Endothelial cell of umbilical vein (primary cell): ENCODE measurements at places on chromosomes 13 and 19. TPM values are rescaled to one million over a fixed set of nuclear protein-coding genes. Genes with fewer than 3 reads are reported as not detected.
A peak's percentile ranks its signal among the peaks of the same experiment; 100 is the strongest.

Gene F10
- not detected in 2 replicates for total RNA-seq

Gene CYP2F1
- total RNA-seq = not detected in 2 replicates

Gene ANKRD24
- total RNA-seq = 0.18 and 0.27 TPM in 2 replicates

Gene ALG5
- 29.3 and 31.3 TPM in 2 replicates for total RNA-seq

Gene SLC1A6
- not detected in 2 replicates for total RNA-seq

Gene CRB3
- total RNA-seq = not detected in 2 replicates

Gene RASAL3
- total RNA-seq = 4.1 and 4.3 TPM in 2 replicates

- peaks cover 9% of the 10 kb centered on the region for H3K4me1 ChIP-seq
- no peak overlapping the region for H3K4me3 ChIP-seq
These were observed 607 bp upstream of the SYNE4 start for GRCh38 chr19:36009220-36009619.

DNA sequence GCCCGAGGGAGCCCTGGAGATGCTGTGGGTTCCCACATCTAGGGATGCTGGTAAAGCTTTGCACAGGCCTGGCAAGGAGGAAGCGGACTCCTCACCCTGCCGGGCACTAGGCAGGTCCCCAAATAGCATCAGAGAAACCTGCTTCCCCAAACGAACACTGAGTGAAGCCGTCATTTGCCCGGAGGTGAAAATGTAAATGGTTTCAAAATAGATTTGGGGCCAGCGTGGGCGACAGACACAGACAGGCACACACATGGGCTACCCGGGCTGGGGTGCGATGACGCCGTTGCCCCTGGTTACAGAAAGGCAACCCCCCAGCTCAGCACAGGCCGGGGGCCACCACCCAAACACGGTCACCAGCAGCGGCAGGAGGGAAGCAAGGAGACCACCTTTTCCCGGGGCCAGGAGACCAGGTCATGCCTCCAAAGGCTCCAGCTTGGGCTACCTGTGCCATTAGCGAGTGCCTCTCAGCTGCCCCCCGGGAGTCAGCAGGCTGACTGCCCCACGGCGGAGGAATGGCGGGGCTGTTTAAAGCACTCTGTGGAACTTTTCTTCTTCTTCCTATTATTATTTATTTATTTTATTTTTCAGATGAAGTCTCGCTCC is 47.5 kb upstream of the NDUFS7 start:
- no peaks in the 10 kb centered on the region for H3K27me3 ChIP-seq
- H3K4me3 ChIP-seq = no peak overlapping the region
- H3K4me1 ChIP-seq = no peaks in the 10 kb centered on the region
- no peaks in the 10 kb centered on the region for H3K36me3 ChIP-seq
- H3K27ac ChIP-seq = no peak overlapping the region
- no peak for DNase-seq

GRCh38 chr19:40614622-40615411 is 13.6 kb downstream of the LTBP4 start:
- no peaks in the 10 kb centered on the region for H3K36me3 ChIP-seq
- DNase-seq = peak; percentile 78
- H3K27me3 ChIP-seq = no peaks in the 10 kb centered on the region
- peak overlapping the region; percentile 83 for H3K27ac ChIP-seq
- peaks cover 19% of the 10 kb centered on the region for H3K4me1 ChIP-seq

GRCh38 chr19:16367261-16367683 is 42.6 kb downstream of the KLF2 start:
- H3K36me3 ChIP-seq = no peaks in the 10 kb centered on the region
- no peaks in the 10 kb centered on the region for H3K27me3 ChIP-seq
- no peak overlapping the region for H3K27ac ChIP-seq
- no peaks in the 10 kb centered on the region for H3K4me1 ChIP-seq

GRCh38 chr13:22062478-22063205 is 391.8 kb downstream of the FGF9 start:
- no peak overlapping the region for H3K27ac ChIP-seq
- no peak overlapping the region for H3K4me3 ChIP-seq
- no peaks in the 10 kb centered on the region for H3K27me3 ChIP-seq
- DNase-seq = no peak
- no peaks in the 10 kb centered on the region for H3K36me3 ChIP-seq

GRCh38 chr19:34938886-34939285 is 12.2 kb downstream of the ZNF30 start:
- H3K4me1 ChIP-seq = no peaks in the 10 kb centered on the region
- no peaks in the 10 kb centered on the region for H3K27me3 ChIP-seq
- H3K36me3 ChIP-seq = no peaks in the 10 kb centered on the region
- no peak for DNase-seq
- no peak overlapping the region for H3K4me3 ChIP-seq

- H3K4me1 ChIP-seq = peaks cover 12% of the 10 kb centered on the region
- no peak overlapping the region for H3K27ac ChIP-seq
- H3K27me3 ChIP-seq = no peaks in the 10 kb centered on the region
- H3K4me3 ChIP-seq = no peak overlapping the region
- DNase-seq = peak; percentile 66
- H3K36me3 ChIP-seq = no peaks in the 10 kb centered on the region
These were observed 271.4 kb downstream of the NALCN start for GRCh38 chr13:101144808-101145419.

GRCh38 chr13:36282821-36283432 is 14.7 kb downstream of the CCDC169 start:
- H3K4me3 ChIP-seq = no peak overlapping the region
- no peaks in the 10 kb centered on the region for H3K4me1 ChIP-seq
- no peaks in the 10 kb centered on the region for H3K27me3 ChIP-seq

- no peaks in the 10 kb centered on the region for H3K27me3 ChIP-seq
- peaks cover 8% of the 10 kb centered on the region for H3K4me1 ChIP-seq
- H3K36me3 ChIP-seq = no peaks in the 10 kb centered on the region
- H3K4me3 ChIP-seq = no peak overlapping the region
- H3K27ac ChIP-seq = no peak overlapping the region
These were observed 223.0 kb downstream of the DNAJC15 start for GRCh38 chr13:43246382-43246781.

GRCh38 chr19:708154-709143 is at the start of gene PALM:
Gene PALM (plus strand): TSS chr19:708935. CDS start chr19:709147, 212 bp downstream.
- peaks cover 3% of the 10 kb centered on the region for H3K4me1 ChIP-seq
- no peaks in the 10 kb centered on the region for H3K27me3 ChIP-seq
- H3K27ac ChIP-seq = no peak within 1 kb of the TSS
- no peaks in the 10 kb centered on the region for H3K36me3 ChIP-seq

DNA sequence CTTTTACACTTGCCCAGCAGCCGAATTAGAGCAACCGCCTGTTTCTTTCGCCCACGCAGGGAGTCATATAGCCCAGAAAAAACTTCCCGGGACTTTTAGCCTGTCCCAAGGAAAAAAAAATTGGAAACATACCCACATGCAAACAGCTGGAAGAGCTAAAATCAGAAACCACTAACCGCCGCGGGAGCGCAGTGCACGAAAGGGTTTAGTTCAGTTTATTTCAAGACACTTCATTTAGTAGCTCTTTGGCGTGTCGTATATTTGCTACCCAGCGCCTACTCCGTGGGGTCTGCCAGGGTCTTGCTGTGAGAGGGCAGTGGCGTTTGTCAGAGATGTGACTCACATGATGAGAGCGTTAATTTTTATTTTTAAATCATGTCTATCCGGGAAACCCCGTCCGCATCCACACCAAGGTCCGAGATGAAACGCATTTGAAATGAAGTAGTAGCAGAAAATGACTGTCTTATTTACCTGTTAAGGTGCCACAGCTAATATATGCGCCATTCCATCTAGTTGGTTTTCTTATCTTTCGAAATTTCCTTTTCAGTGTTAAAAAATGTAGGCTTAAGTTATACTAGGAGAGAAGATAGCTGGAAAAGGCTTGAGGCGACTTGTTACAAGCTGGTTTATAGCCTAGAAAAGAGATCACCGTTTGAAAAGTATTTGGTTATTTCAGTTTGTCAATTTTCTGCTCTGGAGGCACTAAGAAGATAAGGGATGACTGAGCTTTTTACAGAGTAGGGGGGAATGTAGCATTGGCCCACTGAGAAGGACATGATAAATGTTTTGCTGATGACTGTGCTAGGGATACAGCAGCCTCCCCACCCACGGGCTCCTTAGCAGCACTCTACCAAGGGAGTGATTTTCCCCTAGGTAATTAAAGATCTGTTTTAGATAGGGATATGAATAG is 1.7 kb downstream of the KLF5 start:
- peak overlapping the region; percentile 42 for H3K4me3 ChIP-seq
- no peaks in the 10 kb centered on the region for H3K27me3 ChIP-seq
- no peak overlapping the region for H3K27ac ChIP-seq
- DNase-seq = peak; percentile 24

- no peaks in the 10 kb centered on the region for H3K27me3 ChIP-seq
- no peaks in the 10 kb centered on the region for H3K36me3 ChIP-seq
- DNase-seq = no peak
- no peak overlapping the region for H3K27ac ChIP-seq
- H3K4me1 ChIP-seq = peaks cover 7% of the 10 kb centered on the region
These were observed 325.4 kb downstream of the FOXO1 start for GRCh38 chr13:40341096-40341471.

DNA sequence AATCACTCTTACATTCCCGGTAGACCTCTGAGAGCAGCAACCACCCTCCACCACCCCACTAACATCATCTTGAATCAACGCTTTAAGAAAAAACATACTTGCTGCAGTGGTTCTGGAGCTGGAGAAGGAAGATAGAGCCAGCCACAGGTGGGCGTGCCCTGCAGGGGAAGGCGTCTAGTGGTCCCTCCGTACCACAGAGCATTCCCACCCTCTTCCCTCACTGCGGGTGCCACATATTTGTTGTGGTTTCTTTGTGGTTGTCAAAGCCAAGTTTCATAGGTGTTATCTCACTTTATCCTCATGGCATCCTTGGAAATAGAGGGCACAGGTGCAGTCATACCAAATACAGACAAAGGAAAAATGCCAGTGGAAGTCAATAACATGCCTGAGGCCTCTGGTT is 22.2 kb downstream of the COL4A2 start:
- H3K4me3 ChIP-seq = no peak overlapping the region
- peaks cover 11% of the 10 kb centered on the region for H3K4me1 ChIP-seq
- H3K27ac ChIP-seq = no peak overlapping the region

- DNase-seq = no peak
- no peak overlapping the region for H3K4me3 ChIP-seq
- no peaks in the 10 kb centered on the region for H3K4me1 ChIP-seq
- H3K27me3 ChIP-seq = no peaks in the 10 kb centered on the region
These were observed 8.0 kb upstream of the MYO1F start for GRCh38 chr19:8584965-8585893.

GRCh38 chr13:111424134-111424533 is 103.7 kb downstream of the TEX29 start:
- H3K4me1 ChIP-seq = no peaks in the 10 kb centered on the region
- H3K4me3 ChIP-seq = no peak overlapping the region
- H3K27ac ChIP-seq = no peak overlapping the region
- H3K27me3 ChIP-seq = no peaks in the 10 kb centered on the region

GRCh38 chr19:51076631-51077213 is 6.0 kb downstream of the KLK14 start:
- no peaks in the 10 kb centered on the region for H3K4me1 ChIP-seq
- no peak overlapping the region for H3K27ac ChIP-seq
- no peaks in the 10 kb centered on the region for H3K36me3 ChIP-seq
- H3K4me3 ChIP-seq = no peak overlapping the region
- no peaks in the 10 kb centered on the region for H3K27me3 ChIP-seq
- DNase-seq = no peak

DNA sequence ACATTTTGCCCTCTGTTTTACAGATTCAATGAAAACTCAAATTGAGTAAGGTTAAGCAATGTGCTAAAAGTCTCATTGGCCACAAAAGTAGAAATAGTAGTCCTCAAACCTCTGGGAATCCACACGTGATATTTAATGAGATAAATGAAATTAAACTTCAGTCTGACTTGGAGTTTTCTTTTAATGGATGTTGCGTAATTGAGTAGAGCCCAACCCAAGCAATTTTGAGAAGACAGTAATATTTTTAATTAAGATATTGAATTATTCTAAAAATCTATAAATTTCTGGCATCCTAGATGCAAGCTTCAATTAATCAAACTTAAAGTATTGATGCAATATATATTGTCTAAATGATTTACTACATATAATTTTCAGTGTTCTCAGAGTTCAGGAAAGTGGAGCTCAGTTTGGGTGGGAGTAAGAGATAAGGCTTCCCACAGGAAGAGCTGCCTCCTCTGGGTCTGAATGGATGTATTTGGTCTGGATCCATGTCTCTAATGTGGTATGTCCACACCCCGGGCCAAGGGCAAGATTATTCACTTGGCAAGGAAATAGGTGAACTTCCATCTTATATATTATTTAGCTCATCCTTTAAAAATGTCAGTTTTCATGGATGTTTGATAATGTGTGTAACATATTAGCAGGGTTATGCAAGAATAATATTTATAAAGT is 6.9 kb downstream of the MBNL2 start:
- H3K27me3 ChIP-seq = no peaks in the 10 kb centered on the region
- DNase-seq = peak; percentile 48
- peaks cover 58% of the 10 kb centered on the region for H3K4me1 ChIP-seq
- H3K36me3 ChIP-seq = peaks cover 2% of the 10 kb centered on the region
- H3K27ac ChIP-seq = peak overlapping the region; percentile 6

DNA sequence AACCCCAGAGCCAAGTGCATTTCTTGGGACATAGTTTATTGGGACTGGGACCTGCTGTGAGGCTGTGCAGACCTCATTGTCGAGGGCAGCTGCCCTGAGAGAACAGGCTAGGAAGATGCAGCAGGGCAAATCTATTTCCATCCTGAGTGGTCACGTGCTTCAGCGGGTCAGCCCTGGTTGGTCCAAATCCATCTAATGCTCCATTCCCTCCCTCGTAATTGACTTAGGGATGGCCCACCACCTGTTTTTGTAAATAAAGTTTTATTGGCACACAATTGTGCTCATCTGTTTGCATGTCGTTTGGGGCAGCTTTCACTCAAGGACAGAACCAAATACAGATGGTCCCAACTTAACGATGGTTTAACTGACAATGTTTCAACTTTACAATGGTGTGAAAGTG is 75.5 kb upstream of the ADGRE5 start:
- no peak overlapping the region for H3K4me3 ChIP-seq
- no peaks in the 10 kb centered on the region for H3K4me1 ChIP-seq
- no peak for DNase-seq
- H3K36me3 ChIP-seq = no peaks in the 10 kb centered on the region
- no peak overlapping the region for H3K27ac ChIP-seq
- no peaks in the 10 kb centered on the region for H3K27me3 ChIP-seq

- DNase-seq = peak; percentile 67
- H3K27me3 ChIP-seq = no peaks in the 10 kb centered on the region
- H3K27ac ChIP-seq = peak overlapping the region; percentile 68
- H3K4me1 ChIP-seq = peaks cover 42% of the 10 kb centered on the region
- no peaks in the 10 kb centered on the region for H3K36me3 ChIP-seq
These were observed 880 bp downstream of the SWSAP1 start for GRCh38 chr19:11375143-11375948.

DNA sequence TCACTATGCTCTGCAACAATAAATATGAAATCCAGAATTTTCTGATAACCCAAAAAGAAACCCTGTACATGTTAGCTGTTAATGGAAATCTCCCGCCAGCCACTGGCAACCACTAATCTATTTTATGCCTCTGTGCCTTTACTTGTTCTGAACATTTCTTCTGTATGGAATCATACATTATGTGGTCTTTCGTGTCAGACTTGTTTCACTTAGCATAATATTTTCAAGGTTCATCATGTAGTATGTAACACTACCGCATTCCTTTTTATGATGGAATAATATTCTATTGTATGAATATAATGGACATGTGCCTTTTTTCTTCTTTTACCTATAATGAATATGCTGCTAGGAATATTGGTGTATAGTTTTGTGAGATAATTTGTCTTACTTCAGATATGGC is 1123.3 kb downstream of the EFNB2 start:
- no peak overlapping the region for H3K27ac ChIP-seq
- no peaks in the 10 kb centered on the region for H3K27me3 ChIP-seq
- H3K4me1 ChIP-seq = no peaks in the 10 kb centered on the region
- H3K4me3 ChIP-seq = no peak overlapping the region
- H3K36me3 ChIP-seq = no peaks in the 10 kb centered on the region

GRCh38 chr19:33063356-33063752 is 1.3 kb downstream of the RHPN2 start:
- H3K27ac ChIP-seq = no peak overlapping the region
- no peak overlapping the region for H3K4me3 ChIP-seq
- H3K27me3 ChIP-seq = peaks cover 5% of the 10 kb centered on the region
- H3K4me1 ChIP-seq = no peaks in the 10 kb centered on the region
- H3K36me3 ChIP-seq = no peaks in the 10 kb centered on the region
